SJSA1 (cell line): ENCODE measurements at places on chromosomes 2 and 18. TPM values are rescaled to one million over a fixed set of nuclear protein-coding genes. Genes with fewer than 3 reads are reported as not detected.

ALK gene
- not detected in 2 replicates for total RNA-seq

KCNF1 gene
- total RNA-seq, result 0.24 TPM in 1 of 2 replicates, not detected in the other

GRCh38 chr18:25457601-25458000 lies 105.6 kb upstream of the ZNF521 start:
- DNase-seq, result no peak

ALLC gene
- not detected in 2 replicates for total RNA-seq

RIT2 gene
- total RNA-seq, result not detected in 2 replicates

DNER gene
- total RNA-seq, result 0.05 TPM in 1 of 2 replicates, not detected in the other

DNA sequence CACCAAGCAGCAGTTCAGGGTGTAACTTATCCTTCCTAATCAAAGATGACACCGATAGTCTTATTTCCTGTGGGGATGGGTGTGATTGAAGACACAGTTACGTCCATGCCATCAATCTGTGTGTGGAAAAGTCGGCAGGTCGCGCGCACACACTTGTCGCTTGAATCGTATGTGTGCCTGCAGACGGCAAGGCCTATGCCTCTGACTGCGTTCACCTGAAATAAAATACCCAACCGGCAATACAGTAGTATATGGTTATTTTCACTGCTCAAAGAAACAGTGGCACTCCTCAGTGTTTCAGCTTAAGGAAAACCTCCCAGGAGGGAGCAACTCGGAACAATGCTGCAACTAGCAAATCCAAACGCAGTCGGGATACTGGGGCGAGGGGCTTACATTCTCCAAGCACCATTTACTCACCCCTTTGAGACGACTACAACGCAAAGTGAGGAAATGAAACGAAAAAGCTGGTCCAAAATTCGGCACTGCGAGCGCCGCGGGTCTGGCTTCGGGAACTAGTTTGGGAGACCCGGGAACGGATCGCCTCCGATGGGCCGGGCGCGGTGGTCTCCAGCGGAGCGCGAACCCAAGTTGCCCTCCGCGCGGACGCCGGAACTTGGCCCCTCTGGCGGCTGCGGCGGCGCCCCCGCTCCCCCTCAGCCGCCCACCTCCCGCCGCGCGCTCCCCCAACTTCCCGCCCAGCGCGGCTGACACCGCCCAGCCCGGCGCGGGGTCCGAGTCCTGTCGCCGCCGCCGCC lies 675 bp downstream of the PRKD3 start:
- DNase-seq, result no peak

GRCh38 chr18:11502368-11502767 lies 107.0 kb upstream of the SLC35G4 start:
- no peak for DNase-seq
